ENCODE measurements at places on chromosomes 3 and 15. TPM values are rescaled to one million over a fixed set of nuclear protein-coding genes. Genes with fewer than 3 reads are reported as not detected.

Gene SLC7A14
- 2.2 TPM for polyA plus RNA-seq

Gene GRM2
- polyA plus RNA-seq = 0.52 TPM

Gene CCDC39
- 9.8 TPM for polyA plus RNA-seq

Gene DUOXA2
- polyA plus RNA-seq = not detected

Gene GP9
- polyA plus RNA-seq = 0.47 TPM

Gene PHLDB2
- 122 TPM for polyA plus RNA-seq

Gene KCNAB1
- 3.4 TPM for polyA plus RNA-seq

Gene TMEM40
- 2.2 TPM for polyA plus RNA-seq

Gene MNS1
- 35.2 TPM for polyA plus RNA-seq

Gene FXR1
- polyA plus RNA-seq = 244 TPM

Gene UCN2
- 0.37 TPM for polyA plus RNA-seq

Gene TEX55
- polyA plus RNA-seq = not detected

Gene LOXL1
- 70.4 TPM for polyA plus RNA-seq

Gene LIPH
- polyA plus RNA-seq = 0.93 TPM

Gene GP5
- 0.40 TPM for polyA plus RNA-seq

Gene HIGD2B
- not detected for polyA plus RNA-seq

Gene JAGN1
- 44.4 TPM for polyA plus RNA-seq

Gene INKA1
- polyA plus RNA-seq = 8.6 TPM

Gene TMEM87A
- polyA plus RNA-seq = 68.5 TPM

Gene STAB1
- 37.6 TPM for polyA plus RNA-seq

Gene STRIT1
- polyA plus RNA-seq = 1.5 TPM
